ENCODE measurements at places on chromosomes 2 and 18. TPM values are rescaled to one million over a fixed set of nuclear protein-coding genes. Genes with fewer than 3 reads are reported as not detected.

DNA sequence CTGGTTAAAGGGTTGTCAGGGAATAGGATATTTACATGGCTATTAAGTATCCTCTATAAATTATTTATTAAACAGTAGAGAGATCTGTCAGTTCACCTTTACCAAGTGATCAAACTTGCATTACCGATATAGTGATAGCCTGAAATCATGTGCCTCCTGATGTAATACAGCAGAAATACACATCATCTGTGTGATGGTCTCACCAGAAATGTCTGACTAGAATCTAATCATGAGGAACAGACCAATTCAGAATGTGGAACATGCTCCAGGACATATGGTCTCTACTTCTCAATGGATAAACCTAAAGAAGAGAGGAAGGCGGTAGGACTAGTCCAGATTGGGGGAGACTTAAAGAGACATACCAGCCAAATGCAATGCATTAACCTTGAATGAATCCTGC lies 6.2 kb downstream of the VPS54 start:
- no peak overlapping the region for H3K4me3 ChIP-seq
- H3K36me3 ChIP-seq: peaks cover 6% of the 10 kb centered on the region
- H3K4me1 ChIP-seq: peaks cover 46% of the 10 kb centered on the region
- no peak for DNase-seq
- H3K27me3 ChIP-seq: no peaks in the 10 kb centered on the region

DNA sequence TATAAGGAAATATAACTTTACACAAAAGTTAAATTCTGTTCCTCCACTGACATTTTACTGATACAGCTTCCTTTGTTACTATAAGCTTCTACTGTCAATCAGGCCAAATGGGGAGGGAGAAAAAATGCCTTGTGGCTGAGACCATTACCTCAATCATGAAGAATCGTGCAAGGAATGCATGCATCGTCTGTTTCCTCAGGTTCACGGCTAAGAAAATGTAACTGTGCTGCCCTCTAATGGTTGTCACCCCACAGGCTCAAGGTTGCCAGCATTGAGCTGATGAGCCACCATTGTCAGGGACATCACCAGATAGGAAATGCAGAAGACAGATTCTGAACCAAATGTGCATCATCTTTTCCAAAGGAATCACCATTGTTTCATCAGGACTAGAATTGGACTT lies 426.9 kb downstream of the CDH2 start:
- H3K4me3 ChIP-seq: no peak overlapping the region
- no peaks in the 10 kb centered on the region for H3K36me3 ChIP-seq
- no peak overlapping the region for H3K27ac ChIP-seq

DNA sequence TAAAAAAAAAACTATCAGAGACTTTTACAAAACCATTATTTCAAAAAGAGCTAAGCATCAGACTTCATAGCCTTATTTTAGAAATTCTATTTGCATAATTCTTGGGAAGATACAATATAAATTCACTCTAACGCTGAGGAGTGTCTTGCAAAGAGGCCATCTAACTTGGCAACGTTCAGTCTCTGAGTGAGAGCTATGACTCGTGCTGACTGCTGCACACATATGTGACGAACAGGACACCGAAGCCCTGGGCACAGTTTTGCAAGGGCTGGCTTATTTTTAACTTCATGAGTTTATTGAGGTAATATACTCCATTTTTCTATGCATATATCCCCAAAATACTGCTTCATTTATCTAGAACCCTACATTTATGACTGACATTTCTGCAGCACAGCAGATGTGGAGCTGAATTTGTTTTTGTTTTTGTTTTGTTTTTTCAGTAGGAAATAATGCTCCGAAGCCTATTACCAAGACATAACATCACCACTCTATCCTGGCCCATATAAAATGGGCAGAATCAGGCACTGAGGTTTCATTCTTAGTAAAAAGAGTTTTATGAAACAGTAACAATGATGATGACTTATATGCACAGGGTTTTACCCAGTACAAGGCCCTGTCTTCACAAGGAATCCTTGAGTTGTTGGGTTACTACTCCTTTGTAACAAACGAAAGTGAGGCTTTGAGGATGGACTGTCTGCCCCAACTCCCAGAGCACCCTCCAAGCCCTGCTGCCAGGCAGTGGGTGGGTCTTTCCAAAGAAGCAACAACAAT lies 68.3 kb downstream of the CRACDL start:
- H3K4me1 ChIP-seq: no peaks in the 10 kb centered on the region
- H3K27ac ChIP-seq: no peak overlapping the region
- peaks cover 2% of the 10 kb centered on the region for H3K27me3 ChIP-seq
- DNase-seq: no peak

Gene KIAA2012
- total RNA-seq: not detected

Gene SERPINB2
- total RNA-seq: not detected

- no peak overlapping the region for H3K4me3 ChIP-seq
- DNase-seq: no peak
- H3K4me1 ChIP-seq: peaks cover 10% of the 10 kb centered on the region
- H3K36me3 ChIP-seq: no peaks in the 10 kb centered on the region
- no peak overlapping the region for H3K27ac ChIP-seq
Measured at GRCh38 chr2:151665959-151666358, 68.3 kb downstream of the NEB start.

Gene TPO
- total RNA-seq: not detected

DNA sequence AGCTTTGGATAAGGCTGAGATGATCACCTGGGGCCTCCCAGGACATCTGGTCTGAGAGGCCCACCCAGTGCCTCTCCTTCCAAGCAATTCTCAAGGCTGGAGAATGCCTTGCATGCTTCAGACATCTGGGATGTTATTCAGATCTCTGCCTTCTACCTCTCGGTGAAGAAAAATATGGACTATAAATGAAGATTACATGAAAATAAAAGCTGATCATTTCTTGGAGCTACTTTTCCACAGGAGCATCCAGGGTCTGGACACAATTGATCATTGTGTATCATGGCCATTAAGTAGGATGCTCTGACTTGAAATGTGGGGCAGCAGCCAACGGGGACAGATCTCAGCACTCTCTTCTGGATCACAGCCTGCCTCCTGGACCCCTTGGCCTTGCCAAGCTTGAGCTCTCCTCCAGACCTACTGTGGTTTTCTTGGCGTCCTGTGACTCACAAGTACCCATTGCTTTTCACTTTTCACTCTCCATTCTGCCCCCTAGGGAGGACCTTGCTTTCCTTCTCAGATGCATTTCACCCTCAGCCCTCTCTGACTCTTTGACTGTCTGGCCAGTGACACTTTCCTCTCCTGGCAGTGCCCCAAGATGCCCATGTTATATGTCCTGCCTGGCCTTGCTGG lies 203.1 kb downstream of the INSIG2 start:
- H3K4me3 ChIP-seq: no peak overlapping the region
- H3K27ac ChIP-seq: no peak overlapping the region
- no peaks in the 10 kb centered on the region for H3K36me3 ChIP-seq

DNA sequence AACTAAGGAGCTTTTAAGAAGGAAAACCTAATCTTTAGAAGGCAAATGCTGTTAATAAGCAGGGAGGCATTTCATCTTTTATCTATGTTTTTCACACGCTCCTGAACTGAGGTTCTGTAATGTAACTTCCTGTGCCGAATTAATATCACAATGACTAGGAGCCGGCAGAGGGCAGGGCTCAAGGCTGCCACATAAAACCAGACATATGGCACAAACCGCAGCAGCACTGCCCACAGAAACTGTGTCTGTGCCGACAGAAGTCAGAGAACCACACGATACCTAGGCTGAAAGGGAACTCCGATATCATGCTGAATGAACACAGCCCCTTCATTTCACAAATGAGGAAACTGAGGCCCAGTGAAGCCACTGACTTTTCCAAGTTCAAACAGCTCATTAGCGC lies 112.1 kb downstream of the EIPR1 start:
- H3K36me3 ChIP-seq: peaks cover 5% of the 10 kb centered on the region
- H3K4me3 ChIP-seq: no peak overlapping the region
- no peak overlapping the region for H3K27ac ChIP-seq
- H3K27me3 ChIP-seq: no peaks in the 10 kb centered on the region
- H3K4me1 ChIP-seq: no peaks in the 10 kb centered on the region

Measured in activated CD8-positive, alpha-beta T cell treated with anti-CD3 and anti-CD28 coated beads for 36 hours (primary cell).